ENCODE measurements at places on chromosomes 7 and 10.

DNA sequence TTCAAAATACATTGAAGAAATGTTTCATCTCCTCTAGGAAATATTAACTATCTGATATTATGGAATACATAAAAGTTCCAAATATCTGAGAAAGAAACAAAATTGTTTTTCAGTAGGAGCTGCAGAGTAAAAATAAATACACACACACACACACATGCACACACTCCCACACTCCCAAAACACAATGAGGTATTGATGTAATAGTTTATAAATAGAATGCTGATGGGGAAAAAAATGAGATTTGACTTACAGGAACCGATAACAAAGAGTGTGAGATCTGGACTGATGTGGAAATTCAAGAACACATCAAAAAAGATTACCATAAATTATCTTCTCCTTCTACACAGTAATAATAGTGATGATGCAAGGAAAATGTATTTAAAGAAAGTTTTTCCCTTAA is 438.0 kb upstream of the CELF2 start:
- no peak for DNase-seq

DNA sequence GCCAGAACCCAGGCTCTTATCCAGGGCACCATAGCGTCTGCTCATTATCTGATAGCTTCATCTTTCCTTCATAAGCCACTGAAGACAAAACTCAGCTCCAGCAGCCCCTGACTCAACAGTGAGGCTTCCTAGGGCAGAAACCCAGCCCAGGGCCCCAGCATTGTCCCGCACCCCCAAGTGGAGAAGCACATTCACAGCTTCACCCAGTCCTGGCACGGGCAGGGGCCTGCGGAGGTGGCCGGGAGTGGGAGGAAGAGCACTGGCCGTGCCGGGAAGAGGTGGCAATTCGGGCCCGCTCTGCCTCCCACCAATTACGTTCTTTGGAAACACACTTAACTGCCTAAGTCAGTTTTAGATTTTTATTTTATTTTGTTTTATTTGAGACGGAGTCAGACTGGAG is 10.3 kb upstream of the CALML5 start:
- DNase-seq = no peak

GRCh38 chr7:94145602-94146001 is 141.4 kb upstream of the BET1 start:
- no peak for DNase-seq

GRCh38 chr7:150748376-150748775 is 11.2 kb downstream of the GIMAP5 start:
- no peak for DNase-seq

DNA sequence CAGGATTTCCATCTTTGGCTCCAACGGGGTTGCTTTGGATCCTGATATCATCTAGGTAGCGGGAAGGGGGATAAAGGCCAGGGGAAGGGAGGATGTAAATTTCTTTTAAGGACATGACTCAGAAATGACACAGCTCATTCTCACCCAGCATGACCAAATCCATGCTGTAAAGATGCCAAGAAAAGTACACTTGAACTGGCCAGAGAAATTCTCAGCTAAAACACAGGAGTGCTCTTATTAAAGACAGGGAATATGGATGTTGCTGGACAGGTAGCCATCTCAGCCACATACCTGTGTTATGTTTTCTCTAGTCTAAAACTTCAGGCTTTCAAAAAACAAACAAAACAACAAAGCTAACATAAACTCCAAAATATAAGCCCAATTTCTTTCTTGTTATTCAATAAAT is 68.3 kb downstream of the NAMPT start:
- DNase-seq = peak; percentile 86

GRCh38 chr7:92797693-92798092 is 38.7 kb downstream of the CDK6 start:
- DNase-seq = no peak

DNA sequence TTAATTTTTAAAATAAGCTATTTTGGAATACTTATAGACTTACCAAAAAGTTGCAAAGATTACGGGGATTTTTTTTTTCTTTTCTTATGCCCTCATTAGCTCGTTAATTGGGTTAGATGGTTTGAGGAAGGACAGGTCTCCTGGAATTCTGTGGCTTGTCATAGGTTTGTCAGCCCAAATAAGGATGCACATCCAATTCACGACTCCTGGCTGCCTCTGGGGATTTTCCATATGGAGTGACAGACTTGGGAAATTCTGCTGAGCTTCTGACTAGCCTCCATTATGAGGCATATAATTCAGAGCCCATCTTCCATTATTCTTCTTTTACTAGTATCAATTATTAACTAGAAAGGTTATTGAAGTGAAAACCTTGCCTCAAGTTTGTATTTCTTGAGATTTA is 102.1 kb downstream of the AUTS2 start:
- DNase-seq = no peak

- no peak for DNase-seq
These were observed 36.0 kb upstream of the KIAA1217 start for GRCh38 chr10:24172909-24173308.

GRCh38 chr7:140989068-140989467 is 25.7 kb downstream of the MRPS33 start:
- no peak for DNase-seq

GRCh38 chr10:30765616-30766015 is 136.1 kb upstream of the LYZL2 start:
- no peak for DNase-seq

GRCh38 chr7:120190566-120190965 is 82.4 kb upstream of the KCND2 start:
- DNase-seq = no peak

DNA sequence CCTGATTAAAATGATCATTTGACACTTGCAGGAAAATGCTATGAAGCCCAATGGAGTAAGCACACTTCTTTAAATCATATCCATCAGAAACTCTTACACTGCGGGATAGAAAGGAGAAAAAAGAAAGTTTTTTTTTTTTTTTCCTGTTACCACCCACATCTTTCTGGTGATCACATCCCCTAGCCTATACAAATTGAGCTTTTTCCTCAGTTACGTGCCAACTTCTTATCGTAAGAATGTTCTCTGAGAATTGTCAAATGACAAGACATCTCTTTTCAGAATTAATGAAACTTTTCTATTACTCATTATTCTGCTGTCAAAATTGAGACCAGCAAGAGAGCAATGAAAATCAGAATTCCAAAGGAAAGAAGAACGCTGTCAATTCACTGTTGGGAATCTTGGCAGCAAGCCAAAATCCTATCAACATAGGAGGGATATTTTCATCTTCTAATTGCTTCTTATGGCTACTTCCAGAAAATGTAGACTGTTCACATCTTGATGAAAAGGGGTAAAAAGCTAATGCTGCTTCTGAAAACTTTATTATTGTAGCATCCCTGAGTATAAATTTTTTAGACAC is 179.5 kb downstream of the ADAM12 start:
- DNase-seq = no peak

GRCh38 chr10:91614225-91614624 is 18.6 kb downstream of the PPP1R3C start:
- no peak for DNase-seq

- no peak for DNase-seq
These were observed 950 bp downstream of the EVX1 start for GRCh38 chr7:27243340-27244163.

DNA sequence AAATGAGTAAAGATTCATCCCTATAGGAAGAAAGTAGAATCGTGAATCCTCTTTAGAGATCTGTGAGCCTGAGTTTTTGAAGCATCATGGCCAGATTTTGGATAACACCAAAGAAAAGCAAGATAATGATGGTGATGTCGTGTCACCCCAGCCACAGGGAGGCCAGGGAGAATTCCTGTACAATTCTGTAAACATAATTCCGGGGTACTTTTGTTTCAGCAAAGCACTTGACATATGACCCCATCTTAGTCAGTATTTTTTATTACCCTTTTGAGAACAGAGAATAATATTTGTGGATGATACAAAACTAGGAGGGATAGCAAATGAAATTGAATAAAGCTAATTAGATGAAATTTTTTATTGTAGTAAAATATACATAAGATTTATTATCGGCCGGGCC is 33.8 kb downstream of the NACAD start:
- no peak for DNase-seq

DNA sequence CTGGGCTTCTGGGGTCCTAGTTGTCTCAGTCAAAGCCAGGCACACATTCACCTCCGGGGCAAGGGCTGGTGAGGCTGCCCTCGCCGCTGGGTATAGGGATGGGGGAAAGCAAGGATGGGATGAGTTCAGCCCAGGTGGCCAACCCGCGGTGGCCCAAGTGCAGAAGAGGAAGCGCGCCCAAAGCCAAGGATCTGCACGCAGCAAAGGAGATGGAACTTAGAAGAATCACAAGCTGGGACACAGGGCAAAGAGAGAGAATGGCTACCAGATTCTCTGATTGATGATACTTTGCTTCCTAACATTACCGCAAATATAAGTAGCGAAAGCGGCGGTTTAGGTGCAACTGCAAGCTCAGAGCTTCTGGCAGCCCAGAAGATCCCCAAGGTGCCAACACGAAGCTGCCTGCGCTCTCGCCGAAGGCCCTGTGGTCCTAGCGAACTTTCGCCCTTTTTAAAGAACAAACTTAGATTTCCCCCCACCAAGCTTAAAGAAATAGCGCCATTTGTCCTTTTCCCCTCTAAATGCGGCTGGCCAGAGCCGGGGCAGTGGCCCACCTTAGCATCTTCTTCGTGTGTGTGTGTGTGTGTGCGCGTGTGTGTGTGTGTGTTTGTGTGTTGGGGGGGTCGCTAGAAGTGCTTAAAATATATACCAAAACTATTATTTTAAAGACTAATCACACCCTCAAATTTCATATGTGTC is 927 bp upstream of the MKX start:
- no peak for DNase-seq

DNA sequence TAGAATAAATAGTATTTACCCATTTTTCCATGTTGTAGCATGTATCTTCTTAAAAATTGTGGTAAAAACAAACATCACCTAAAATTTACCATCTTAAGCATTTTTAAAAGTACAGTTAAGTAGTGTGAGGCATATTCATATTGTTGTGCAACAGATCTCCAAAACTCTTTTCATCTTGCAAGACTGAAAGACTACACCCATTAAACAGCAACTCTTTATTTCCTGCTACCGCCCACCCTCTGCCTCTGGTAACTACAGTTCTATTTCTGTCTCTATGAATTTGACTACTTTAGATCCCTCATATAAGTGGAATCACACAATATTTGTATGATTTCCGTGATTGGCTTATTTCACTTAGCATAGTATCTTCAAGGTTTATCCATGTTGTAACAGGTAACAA is 40.0 kb upstream of the AGBL3 start:
- DNase-seq = no peak

GRCh38 chr10:75108684-75109458 is 2.6 kb upstream of the SAMD8 start:
- DNase-seq = no peak

- DNase-seq = no peak
These were observed 73.1 kb downstream of the CYP51A1 start for GRCh38 chr7:92061154-92061553.

DNA sequence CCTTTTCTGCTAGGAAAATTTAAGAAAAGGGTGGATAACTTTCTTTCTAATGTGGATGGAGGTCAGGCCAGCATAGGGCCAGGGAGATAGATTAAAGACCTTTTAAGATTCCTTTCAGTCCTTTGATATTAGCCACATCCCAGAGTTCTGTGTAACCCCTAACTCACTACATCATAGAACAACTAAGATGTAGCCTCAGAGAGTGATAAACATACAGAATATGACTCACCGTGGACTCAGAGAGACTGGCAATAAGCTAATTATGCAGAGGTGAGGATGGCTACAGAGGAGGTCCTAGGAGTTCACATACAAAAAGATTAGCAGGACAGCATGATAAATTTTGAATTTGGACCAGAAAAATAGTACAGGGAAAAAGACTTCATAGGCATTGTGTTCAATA is 141.0 kb downstream of the AOAH start:
- no peak for DNase-seq

DNA sequence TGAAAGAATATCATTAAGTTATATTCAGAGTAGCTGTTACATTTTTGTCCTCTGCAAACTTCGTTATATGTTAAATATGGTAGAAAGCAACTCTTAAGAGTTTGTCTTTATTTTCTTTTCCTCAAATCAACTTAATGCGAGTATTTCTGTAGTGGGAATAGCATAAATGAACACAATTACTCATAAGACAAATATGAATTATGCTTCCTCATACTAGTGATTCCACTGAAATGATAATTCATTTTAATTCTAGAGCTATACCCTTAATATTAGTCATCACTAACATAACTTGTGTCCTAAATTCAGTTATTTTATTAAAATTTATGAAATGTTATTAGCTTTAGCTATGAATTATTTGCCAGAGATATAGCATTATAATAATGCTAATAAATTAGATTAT is 820.6 kb upstream of the KCND2 start:
- DNase-seq = no peak

- DNase-seq = no peak
These were observed 6.4 kb downstream of the CHST15 start for GRCh38 chr10:124086787-124087671.

DNA sequence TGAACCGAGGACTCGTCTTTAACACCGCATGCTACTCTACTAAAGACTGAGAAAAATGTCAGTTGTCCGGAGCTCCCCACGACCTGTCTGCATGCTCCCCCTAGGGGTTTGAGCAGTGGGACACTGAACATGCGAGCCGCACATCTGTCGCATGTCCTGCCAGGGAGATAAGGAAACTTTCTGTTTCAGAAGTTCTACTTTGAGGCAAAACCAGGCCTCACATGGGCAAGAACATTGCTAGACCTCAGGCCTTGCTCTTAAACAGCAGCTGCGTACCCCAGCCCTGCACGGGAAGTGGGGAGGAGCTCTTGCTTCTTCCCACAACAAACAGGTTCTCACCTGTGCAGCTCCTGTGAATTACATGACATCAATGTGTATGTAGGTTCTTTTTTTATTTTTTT is 30.3 kb upstream of the HERPUD2 start:
- DNase-seq = no peak

DNA sequence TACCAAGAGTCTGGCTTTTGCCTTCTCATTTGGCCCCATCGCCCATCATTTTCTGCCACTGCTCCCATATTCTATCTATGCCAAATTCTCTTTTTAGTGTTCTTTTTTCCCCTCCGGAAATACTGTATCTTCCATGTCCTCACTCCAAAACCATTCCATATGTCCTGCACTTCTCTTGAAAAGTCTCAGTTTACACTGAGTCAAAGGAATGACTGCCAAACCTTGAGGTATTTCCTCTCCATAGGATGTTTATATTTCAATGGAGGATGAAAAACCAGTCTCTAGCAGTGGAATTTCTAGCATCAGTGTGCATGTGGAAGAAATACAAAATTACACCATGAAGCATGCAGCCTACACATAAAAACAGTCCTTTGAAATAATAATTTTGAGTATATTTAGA is 121.4 kb upstream of the PHYHIPL start:
- DNase-seq = no peak

DNA sequence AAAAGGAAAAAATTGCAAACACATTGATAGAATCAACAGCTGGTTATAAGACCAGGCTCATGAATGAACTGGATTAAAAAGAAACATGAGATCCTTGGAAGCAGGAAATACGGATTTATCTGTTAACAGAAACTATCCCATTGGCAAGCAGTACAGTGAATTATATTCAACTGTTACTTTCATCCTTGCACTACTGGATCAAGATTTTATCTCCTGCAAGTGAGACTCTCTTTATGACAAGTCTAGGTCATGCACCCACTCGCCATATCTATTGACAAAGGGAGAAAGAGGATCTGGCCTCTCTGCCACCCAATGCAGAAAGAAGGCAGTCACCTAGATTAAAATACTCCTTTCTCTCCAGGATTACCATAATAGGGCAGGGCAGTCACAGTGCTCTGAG is 41.4 kb downstream of the CSTF2T start:
- DNase-seq = no peak

Data from uterus (tissue), 4 donors.